DMS79 (cell line): ENCODE measurements at places on chromosomes 11 and 22.

- no peak for DNase-seq
Observed at GRCh38 chr22:49301398-49302149, 526.1 kb downstream of the BRD1 start.

DNA sequence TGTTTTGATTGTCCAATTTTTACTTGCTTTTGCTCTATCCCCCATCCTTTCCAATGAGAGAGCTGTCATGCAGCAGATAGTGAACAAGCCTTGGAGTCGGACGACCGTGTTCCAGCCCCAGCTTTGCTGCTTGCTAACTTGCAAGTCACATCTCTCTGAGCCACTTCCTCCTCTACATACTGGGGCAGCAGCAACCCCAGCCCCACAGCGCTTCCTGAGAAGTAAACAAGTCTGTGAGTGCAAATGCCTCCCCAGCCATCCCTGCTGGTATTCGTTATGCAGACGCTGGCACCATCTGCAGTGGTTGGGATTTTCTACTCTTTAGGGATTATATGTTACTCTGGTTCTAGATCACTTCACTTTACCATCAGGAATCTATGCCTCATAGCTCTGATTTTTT lies 35.0 kb downstream of the TPBGL start:
- no peak for DNase-seq

GRCh38 chr11:65730461-65730860 lies 9.9 kb upstream of the RNASEH2C start:
- DNase-seq: no peak

DNA sequence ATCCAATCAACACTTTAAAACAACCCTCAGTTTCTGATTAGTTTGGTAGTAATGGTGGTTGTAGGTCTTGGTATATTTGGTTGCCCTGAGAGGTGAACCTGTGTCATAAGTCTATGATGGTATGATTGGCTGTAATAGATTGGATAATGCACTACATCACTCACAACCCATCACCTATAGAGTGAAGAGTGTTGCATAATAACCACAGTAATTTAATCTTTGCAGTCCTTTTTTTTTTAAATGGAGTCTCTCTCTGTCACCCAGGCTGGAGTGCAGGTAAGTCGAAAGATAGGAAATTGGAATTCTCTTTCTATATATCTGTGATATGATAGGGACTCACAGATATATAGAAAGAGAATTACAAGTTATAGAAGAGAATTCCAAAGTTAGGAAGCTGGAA lies 133.4 kb upstream of the PGR start:
- no peak for DNase-seq

GRCh38 chr11:134052395-134052987 lies 16.4 kb upstream of the JAM3 start:
- DNase-seq: no peak

DNA sequence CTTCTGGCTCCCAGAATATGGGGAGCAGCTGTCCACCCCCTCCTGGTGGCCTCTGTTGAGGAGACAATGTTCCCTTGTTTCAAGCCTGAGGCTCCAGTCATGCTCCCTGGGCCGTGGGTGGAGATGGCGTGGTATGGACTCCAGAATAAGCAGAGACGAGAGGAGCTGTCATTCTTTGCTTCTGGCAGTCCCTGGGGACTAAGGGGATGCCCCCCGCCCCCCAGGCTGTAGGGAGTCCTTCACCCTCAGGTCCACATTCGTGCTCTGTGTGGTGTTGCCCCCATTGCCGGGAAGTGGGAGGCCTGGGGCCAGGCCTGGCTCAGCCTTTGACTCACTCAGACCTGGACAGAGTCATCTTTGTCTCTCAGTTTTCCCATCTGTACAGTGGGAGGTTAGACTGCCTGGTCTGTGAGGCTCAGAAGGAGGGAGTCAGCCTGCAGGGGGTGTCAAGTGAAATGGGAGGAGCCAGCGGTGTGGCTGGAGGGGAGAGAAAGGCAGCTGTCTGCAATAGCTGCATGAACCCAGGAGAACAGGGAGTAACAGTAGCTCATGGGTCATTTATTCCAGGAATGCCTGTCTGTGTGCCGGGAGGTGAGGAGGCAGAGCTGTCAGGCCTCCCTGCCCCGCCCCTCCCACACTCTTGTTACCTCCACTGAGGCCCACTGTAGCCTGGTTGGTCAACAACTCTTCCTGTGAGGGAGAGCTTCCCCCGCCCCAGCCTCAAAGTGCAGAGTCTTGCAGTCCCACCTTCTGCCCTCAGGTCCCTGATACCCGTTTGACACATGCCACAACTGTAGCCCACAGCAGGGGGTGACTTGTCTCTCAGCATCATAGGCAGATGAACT lies 6.3 kb downstream of the ARHGEF17 start:
- no peak for DNase-seq

- DNase-seq: no peak
Observed at GRCh38 chr11:111039982-111040381, 205.5 kb upstream of the POU2AF2 start.

DNA sequence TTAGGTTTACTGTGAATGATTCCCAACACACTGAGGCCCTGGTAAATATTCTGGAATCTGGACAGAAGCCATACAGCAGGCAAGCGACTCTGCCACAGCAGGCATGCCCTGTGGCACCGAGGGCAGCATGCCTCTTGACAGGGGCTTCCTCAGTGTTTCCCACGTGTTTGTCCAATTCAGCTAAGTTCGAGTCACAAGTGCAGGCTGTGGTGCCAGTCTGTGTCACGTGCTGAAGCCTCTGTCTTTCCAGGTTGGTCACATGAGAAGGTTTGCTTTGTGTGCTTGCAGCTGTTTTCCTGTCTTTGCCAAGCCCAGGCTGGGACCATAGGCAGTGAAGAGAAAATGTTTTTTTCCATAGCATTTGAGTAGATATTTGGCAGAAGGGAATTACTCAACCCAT lies 2.4 kb upstream of the PPFIBP2 start:
- peak; percentile 14 for DNase-seq

- no peak for DNase-seq
Observed at GRCh38 chr22:34255042-34255441, 334.8 kb upstream of the LARGE1 start.

GRCh38 chr11:23212807-23213206 lies 352.5 kb upstream of the CCDC179 start:
- DNase-seq: peak; percentile 24

GRCh38 chr11:87022254-87022653 lies 15.5 kb upstream of the TMEM135 start:
- DNase-seq: no peak

- DNase-seq: no peak
Observed at GRCh38 chr11:65852508-65853245, 5.3 kb downstream of the CFL1 start.

DNA sequence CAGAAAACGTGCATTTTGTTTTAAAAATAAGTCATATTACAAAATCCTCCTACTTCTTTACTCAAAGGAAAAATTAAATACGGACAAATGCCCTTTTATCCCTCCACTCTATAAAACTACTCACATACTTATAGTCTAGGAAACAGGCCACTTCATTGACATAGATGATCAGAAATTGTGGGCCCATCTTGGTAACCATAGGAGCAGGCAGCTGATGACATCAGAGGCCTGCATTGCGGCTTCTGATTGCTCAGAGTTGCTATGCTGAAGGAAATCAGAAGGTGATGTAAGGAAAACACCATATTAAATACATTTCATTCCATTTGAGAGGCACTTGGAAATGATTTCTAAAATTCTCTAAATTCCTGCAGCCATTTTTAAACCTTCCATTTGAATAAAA lies 27.0 kb downstream of the FAM76B start:
- no peak for DNase-seq

DNA sequence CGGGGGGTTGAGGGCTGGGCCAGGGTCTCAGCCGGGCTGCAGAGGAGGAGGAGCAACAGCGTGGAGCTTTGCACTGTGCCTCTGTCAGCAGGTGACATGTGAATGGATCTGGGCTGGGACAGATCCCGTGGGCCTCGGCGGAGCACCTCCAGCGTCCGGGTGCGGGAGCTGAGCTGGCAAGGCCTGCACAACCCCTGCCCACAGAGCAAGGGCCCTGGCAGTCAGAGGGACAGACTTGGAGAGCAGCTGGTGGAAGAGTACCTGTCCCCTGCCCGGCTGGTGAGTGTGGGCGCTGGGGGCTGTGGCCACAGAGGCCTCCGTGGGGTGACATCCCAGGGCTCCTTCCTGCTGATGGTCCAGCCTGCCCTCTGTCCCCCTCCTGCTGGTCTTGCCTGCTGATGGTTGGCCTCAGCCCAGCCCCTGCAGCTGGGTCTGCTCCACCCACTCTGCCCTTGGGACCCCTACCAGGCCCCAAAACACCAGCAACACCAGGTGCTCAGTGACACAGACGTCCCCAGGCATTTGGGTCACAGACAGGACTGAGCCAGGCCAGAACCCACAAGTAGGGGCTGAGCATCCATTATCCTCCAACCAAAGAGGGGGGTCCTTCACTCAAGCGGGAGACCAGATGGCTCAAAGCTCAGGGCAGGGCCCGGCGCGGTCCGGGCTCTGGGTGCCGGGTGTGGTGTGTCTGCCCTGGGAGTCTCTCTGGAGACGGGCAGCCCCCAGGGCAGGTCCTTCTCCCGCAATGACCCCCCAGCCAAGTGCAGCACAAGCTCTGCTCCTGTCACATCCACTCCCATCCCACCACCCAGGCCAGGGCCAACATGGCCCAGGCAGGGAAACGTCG lies 3.5 kb downstream of the LRRC56 start:
- no peak for DNase-seq

DNA sequence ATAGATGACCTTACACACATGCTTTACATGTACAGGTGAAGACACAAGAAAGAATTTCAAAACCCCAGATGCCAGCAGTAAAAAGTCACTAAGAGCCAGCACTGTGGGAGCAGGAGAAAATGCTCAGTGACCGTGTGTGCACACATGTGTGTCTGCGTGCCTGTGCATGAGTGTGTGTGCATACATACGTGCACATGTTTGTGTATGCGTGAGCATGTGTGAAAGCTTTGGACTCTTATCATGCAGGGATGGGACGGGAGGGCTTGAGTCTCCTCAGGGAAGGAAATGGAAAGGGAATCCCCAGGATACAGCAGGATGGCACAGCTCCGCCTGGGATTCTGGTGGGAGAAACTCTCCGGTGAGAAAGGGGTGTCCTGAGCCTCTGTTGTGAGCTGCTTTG lies 121.5 kb upstream of the B3GAT1 start:
- DNase-seq: no peak

- no peak for DNase-seq
Observed at GRCh38 chr11:77677138-77677537, 39.5 kb upstream of the CLNS1A start.

DNA sequence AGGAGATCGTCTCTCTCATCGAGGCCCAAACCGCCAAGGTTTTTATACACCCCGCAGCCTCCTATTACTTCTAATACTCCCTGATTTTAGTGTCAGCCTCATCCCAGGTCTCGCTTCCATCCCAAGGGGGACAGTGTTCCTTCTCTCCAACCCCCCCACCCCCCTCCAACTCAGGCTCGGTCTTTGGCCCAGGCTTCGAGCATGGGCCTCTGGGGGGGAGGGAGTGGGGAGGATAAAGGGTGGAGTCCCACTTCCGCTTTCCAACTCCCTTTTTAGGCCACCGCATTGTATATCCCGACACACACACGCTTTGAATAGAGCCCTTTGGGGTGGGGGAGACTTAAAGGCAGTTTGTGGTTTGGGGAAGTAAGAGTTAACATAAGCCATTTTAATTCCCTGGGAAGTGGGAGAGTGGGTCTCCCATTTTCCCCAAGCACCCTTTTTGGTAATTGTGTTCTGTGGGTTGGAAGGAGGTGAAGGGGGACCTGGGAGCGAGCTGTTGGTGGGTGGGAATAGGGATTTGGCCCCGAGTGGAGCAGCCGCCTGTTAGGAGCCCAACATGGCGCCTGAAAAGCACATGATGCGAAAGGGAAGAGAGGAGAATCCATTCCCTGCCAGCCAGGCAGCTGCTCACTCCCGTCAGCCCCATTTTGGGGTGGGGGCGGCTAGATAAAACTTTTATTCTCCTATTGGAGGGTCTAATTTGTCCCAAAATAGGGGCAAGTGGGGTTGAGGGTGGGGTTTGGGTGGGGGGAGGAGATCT lies 844 bp downstream of the PCF11 start:
- DNase-seq: peak; percentile 21

- peak; percentile 63 for DNase-seq
Observed at GRCh38 chr11:61507962-61508861, at the start of gene LRRC10B. Gene LRRC10B, plus strand, starts transcription at chr11:61508749. Its CDS starts 250 bp downstream, at chr11:61508999.

DNA sequence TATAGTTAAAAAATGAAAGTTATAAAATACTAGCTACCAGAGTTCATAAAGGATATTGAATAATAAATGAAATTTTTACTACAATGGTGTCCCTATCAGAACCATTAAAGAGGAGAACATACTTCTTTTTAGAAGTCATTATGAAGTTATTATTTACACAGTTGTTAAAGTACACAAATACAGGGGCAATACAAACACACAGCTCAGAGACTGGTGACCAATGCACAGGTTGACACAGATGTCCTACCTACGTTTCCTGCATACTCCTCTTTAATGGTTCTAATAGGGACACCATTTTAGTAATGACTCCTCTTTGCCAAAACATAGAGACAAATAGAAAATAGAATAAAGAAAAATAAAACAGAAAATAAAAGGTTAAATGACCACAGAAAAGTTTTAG lies 10.1 kb downstream of the NLRP10 start:
- DNase-seq: no peak

- DNase-seq: no peak
Observed at GRCh38 chr11:112241486-112241885, 15.3 kb downstream of the PTS start.

GRCh38 chr11:68666849-68667248 lies 17.5 kb upstream of the GAL start:
- DNase-seq: no peak

DNA sequence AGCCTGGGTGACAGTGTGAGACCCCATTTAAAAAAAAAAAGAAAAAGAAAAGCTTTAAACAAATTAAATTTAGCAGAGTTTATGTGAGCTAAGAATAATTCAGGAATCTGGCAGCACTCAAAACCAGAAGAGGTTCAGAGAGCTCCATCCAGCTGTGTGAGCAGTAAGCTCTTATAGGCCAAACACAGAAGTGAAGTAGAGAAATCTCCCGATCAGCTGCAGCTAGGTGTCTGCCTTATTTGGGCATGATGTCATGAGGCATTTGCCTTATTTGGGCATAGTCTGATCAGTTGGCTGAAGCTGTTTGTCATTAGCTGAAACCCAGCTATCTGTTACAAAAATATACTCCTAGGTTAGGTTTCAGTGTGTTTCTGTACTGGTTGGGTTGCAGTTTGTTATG lies 8.2 kb downstream of the MS4A15 start:
- DNase-seq: no peak

GRCh38 chr22:27685970-27686369 lies 115.6 kb downstream of the MN1 start:
- no peak for DNase-seq

DNA sequence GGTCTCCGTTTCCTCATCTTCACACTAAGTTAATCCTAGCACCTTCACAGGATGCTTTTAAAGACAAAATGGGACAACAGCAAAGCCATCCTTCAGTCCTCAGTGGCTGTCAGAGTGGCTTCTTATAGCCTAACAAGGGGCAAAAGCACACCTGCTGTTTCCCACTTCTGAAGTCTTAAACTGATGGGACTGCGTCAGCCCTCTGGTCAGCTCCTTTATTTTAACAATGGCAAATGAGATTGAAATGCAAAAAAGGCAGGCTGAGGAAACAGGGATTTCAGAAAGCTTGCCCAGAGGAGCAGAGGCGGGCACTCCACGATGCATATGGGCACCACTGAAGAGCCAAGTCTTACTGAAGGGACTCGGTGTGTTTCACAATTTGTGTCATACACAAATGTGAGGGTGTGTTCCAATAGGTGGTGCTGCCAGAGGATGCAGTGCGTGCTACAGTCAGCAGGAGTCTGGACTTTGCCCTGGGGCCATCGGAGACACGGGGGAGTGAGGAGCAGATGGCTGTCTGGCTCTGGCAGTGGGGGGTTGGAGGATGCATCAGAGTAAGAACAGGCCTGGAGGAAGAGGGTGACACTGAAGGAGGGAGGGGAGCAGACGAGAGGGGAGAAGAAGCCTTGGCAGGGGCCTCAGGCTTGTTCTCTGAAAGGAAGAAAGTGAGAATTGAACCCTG lies 47.3 kb downstream of the TENM4 start:
- no peak for DNase-seq
